D721Med (cell line): ENCODE measurements at places on chromosomes 16 and 17.

GRCh38 chr17:3710951-3711383, 12.7 kb upstream of the HASPIN start:
- DNase-seq: no peak

DNA sequence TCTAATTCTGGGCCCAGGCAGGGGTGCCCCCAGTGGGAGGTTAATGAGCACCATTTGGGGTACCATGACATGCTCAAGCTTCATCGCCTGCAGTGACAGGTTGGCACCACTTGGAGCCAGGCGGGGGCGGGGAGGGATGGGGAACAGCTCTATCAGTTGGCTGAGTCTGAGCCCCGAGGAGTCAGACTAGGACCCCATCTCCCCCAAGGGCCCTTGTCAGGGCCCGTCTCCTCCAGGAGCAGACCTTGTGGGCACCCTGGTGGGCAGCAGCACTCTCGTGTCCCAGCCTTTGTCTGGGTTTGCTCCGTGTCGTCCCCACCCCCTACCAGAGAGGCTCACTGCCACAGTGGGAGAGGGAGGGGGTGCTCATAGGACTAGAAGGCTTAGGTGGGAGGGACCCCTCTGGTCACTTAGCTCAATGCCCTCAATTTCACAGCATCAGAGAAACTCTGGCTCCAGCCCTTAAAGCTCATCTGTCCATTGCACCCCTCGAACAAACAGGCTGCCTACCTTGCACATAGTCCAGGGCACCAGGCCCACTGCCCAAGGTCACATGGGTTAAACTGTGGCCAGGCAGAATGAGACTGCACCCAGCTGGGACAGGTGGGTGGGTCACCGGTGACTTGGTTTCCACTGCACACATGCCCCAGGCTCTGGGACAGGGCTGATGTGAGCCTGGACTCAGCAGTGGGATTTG, 4.1 kb downstream of the PPP1R9B start:
- DNase-seq: no peak

GRCh38 chr17:75685499-75685898, 18.4 kb downstream of the SAP30BP start:
- DNase-seq: no peak

GRCh38 chr16:31529108-31529936, 1.6 kb downstream of the AHSP start:
- DNase-seq: no peak

DNA sequence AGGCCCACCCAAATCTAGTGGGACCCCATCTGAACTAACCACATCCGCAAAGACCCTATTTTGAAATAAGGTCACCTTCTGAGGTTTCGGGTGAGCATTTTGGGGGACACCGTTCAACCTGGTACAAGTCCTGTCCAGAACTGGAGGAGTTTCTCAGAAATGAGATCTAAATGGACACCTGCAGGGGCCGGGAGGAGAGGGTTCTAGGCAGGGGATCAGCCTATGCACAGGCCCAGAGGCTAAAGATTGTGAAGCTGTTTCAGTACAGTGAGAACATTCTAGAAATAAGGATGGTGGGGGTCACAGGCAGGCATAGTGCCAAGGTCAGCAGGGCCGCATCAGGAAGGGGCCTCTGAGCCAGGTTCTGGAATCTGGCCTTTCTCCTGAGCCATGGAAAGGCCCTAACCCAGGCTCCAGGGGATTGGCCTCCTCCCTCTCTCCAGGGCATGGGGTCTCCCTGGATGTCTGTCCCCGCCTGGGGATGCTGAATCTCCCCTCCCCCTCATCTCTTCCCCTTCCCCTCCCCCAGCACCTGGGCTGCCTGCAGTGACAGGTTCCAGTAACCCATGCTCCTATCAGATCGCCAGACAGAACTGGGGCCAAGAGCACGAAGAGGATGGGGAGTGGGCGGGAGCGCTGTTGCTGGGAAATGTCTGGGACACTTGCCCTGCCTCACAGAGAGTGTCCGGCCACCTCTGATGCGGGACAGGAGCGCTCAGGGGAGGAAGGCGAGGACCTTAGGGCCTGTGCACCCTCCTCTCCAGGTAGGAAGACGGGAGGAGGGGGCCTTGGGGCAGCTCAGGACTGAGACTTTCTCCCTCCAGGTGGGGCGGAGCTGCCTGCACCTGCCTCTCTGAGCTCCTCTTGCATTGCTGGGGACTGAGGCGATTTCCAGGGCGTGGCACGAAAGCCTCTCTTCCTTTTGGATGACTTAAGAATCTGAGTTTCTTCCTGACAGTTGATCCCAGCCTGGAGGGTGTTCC, 321.4 kb upstream of the TNRC6C start:
- no peak for DNase-seq

GRCh38 chr17:77449908-77450741, 309.4 kb downstream of the SEC14L1 start:
- DNase-seq: no peak

DNA sequence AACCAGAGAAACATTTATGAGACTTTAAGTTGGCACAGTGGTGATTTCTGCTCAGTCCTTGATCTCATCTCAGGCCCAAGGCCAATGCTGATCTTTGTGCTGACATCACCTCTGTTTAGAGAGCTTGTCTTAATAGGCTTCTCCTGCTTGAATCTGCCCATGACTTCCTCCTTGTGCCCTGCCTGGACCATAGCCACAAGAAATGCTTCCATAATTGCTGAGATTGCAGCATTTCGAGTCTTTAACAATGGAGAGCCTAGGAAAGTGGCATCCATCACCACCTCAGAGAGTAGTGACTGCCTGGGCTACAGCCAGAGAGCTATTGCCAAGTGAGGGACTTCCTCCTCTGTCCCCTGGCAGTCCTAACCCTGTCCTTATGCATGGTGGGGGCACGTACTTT, 25.1 kb upstream of the MMP2 start:
- DNase-seq: no peak

DNA sequence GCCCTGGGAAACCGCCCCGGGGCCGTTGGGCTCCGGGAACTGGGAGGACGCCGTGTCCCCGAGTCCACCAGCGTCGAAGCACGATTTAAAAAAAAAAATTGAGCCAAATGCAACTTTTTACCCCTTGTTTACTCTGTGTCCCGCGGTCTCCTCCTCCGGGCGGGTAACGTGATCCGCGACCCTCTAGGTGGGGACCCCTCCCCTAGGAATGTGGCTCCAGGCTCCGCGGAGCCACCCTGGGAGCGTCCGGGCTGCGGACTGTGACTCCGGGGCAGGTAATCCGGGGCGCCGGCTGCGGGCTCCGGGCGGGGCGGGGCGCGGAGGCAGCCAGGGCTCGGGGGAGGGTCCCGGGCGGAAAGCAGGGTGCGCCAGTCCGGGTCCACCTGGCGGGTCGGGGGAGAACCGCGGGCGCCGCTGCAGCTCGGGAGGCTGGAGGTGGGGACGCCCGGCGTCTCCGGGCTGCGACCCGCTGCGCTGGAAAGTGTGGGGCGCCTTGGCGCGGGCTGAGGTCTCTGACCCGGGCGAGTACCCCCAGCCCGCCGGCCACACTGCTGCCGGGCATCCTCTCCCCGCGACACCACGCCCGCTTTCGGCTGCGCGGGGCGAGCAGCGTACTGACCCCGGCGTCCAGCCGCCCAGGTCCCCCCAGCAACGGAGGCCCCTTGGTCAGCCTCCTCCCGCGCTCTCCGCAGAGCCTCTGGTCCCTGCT, 852 bp upstream of the HELZ start:
- DNase-seq: no peak

- DNase-seq: no peak
Observed at GRCh38 chr16:52613508-52613907, 66.6 kb upstream of the TOX3 start.

GRCh38 chr16:55280587-55280986, 43.4 kb upstream of the IRX6 start:
- no peak for DNase-seq

DNA sequence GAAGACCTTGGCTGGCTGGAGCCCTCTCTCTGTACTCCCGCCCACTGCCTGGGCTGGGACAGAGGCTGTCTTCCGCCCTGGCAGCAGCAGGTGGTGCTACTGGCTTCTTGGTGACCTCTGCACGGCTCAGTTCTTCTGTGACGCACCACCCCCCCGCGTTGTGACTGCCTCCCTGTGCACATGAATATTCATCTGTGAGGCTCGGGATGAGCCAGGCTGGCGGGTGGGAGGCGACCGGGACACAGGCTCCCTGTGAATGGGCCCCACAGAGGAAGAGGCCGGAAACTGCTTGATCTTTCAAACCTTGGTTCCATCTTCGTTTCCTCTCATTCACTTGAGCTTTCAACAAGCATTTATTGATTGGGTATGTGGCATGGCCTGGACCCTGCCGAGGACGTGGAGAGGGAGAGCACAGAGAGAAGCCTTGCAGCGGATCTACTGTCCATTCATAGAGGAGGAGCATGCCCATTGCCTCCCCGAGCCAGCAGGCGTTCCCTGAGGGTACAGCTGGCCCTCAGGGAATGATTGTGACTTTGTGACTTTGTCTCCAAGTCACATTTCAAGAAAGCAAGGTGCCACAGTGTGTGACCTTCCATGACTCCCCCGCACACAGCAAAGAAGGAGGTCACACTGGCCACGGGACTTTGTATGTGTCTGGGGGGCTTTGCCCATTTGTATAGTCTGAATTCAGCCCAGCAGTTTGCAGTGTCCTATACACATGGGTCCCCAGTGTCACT, 45.0 kb downstream of the B9D1 start:
- DNase-seq: no peak

- no peak for DNase-seq
Observed at GRCh38 chr16:29994600-29995323, 655 bp downstream of the HIRIP3 start.

- DNase-seq: no peak
Observed at GRCh38 chr17:11081342-11081741, 159.7 kb upstream of the SHISA6 start.

GRCh38 chr16:86531641-86532525, 21.6 kb downstream of the FOXF1 start:
- DNase-seq: no peak

- no peak for DNase-seq
Observed at GRCh38 chr16:50368410-50369132, at the start of gene BRD7. Gene BRD7 (minus strand): TSS chr16:50368988. CDS start chr16:50368774, 214 bp downstream.

- no peak for DNase-seq
Observed at GRCh38 chr16:56373003-56373402, 52.3 kb downstream of the AMFR start.

DNA sequence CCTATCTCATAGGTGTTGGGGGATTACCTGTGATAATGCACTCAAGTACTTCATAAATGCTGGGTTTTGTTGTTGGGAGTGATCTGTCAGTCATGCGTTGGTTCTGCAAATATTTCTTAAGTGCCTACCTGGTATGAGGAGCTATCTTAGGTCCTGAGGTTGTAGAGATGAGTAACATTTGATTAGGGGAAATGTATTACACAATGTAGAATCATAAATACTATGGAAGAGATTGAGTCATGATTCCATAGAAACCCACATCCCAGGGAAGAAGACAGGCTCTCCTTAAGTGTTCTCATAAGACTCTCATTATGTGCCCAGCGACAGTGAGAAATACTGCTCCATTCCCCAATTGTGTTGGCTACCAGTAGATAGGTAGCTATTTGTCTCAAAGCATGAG, 240.1 kb downstream of the FTO start:
- no peak for DNase-seq

GRCh38 chr16:72909196-72909595, 138.7 kb downstream of the ZFHX3 start:
- DNase-seq: no peak

DNA sequence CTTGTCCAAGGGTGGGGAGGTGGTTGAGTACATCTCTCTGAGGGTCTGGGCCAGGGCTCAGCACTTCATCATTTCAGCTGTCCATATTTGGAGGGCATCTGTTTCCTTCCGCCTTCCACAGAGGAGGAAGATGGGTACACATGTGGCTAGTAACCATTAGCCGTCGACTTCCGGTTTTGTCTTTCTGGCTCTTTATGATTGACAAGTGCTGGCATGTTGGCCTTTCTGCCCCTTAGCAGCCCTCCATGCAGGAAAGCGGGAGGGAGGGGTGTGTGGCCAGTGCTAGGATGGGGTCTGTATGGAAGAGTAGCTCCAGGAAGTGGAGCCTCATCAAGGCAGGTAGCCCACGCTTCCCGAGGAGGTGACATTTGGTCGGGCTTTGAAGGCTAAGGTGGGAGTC, 69.6 kb downstream of the RAI1 start:
- no peak for DNase-seq

- DNase-seq: no peak
Observed at GRCh38 chr17:40447148-40447644, 3.9 kb downstream of the IGFBP4 start.
